Thyroid gland (tissue), 4 donors: ENCODE measurements at places on chromosomes 7 and 10. TPM values are rescaled to one million over a fixed set of nuclear protein-coding genes. Genes with fewer than 3 reads are reported as not detected.
A peak's percentile ranks its signal among the peaks of the same experiment; 100 is the strongest.

The ST8SIA6 gene
- 1.7 TPM for total RNA-seq

- no peaks in the 10 kb centered on the region for H3K36me3 ChIP-seq
- H3K4me3 ChIP-seq, result no peak overlapping the region
- DNase-seq, result no peak
- H3K27ac ChIP-seq, result no peak overlapping the region
- H3K27me3 ChIP-seq, result no peaks in the 10 kb centered on the region
Measured at GRCh38 chr7:48285373-48285772, 114.1 kb downstream of the ABCA13 start.

DNA sequence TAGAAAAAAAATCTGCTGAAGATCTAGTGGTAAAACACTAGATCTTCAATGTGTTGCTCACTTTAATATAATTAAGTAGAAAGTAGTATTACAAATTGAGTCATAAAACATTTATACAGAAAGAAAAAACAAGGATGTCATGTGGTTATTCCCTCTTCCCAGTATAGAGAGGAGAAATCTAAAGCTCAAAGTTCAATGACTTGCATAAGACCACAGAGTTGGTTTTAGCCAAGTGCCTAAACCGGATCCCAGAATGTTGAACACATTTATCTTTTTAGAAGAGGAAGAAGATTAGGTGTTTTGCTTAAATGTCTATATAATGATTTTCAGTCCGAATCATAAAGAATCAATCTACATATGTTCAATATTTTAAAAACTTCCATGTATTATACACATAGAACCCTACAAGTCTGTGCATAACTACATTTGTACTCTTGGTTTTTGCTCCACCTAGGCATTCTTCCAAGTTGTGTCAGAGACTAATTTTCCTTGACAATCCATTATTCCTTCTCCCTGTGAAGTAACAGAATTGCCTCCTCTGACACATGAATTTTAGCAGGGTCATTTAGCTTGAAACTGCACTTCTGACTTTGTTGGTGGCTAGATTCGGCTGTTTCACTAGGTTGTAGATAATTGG, 389.2 kb downstream of the MAGI2 start:
- H3K4me1 ChIP-seq, result no peaks in the 10 kb centered on the region
- H3K36me3 ChIP-seq, result no peaks in the 10 kb centered on the region
- H3K27me3 ChIP-seq, result no peaks in the 10 kb centered on the region
- DNase-seq, result no peak
- no peak overlapping the region for H3K4me3 ChIP-seq

GRCh38 chr7:17682586-17682985, 257.7 kb downstream of the SNX13 start:
- H3K4me3 ChIP-seq, result no peak overlapping the region
- no peak for DNase-seq
- no peaks in the 10 kb centered on the region for H3K4me1 ChIP-seq
- no peaks in the 10 kb centered on the region for H3K36me3 ChIP-seq
- no peaks in the 10 kb centered on the region for H3K27me3 ChIP-seq

DNA sequence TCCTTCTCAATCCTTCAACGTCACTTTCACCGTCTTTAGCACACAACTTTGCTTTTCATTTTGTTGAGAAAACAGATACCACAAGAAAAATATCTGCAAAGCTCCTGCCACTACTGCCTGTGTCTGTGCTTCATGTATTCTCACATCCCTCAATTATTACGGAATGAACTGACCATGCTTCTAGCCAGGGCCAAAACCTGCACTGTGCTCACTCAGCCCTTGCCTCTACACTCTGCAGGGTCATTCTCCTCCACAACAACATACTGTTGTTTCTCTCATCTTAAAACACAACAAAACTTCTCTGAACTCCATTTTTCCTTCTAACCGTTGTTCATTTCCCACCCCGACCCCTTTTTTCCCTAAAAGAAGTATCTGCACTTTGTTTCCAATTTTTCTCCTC, 29.5 kb downstream of the BMPR1A start:
- no peak overlapping the region for H3K4me3 ChIP-seq
- peaks cover 44% of the 10 kb centered on the region for H3K4me1 ChIP-seq
- H3K27me3 ChIP-seq, result no peaks in the 10 kb centered on the region
- H3K27ac ChIP-seq, result peak overlapping the region; percentile 85
- DNase-seq, result peak; percentile 26
- H3K36me3 ChIP-seq, result no peaks in the 10 kb centered on the region

DNA sequence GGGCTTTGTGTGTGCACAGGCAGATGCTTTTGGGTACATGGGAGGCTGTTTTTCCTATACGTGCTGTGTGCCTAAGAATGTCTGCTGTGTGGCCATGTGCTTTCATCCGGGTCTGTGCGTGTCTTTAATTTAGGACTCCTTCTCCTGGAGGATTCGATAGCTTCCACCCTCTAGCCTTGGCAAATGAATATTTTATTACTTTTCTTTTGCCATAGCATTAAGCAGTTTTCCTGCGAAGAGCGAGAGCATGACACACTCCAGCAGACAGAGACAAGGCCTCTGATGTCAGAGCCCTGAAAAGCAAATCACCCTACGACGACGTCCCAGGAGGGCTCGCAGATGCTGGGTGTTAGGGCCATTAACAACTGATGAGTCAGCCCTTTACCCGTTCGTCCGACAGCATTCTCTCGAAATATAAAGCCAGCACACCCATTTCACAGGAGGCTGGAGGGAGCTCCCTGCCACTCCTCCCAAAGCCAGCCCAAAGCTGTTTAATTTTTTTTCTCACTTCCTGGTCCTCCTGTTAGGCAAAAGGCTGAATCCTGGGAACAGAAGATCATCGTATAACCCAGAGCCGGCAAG, 311.3 kb upstream of the ZMIZ1 start:
- H3K4me1 ChIP-seq, result peaks cover 21% of the 10 kb centered on the region
- no peak for DNase-seq
- no peak overlapping the region for H3K27ac ChIP-seq
- H3K36me3 ChIP-seq, result no peaks in the 10 kb centered on the region
- H3K4me3 ChIP-seq, result no peak overlapping the region
- H3K27me3 ChIP-seq, result no peaks in the 10 kb centered on the region

- no peaks in the 10 kb centered on the region for H3K36me3 ChIP-seq
- H3K4me3 ChIP-seq, result no peak overlapping the region
- no peaks in the 10 kb centered on the region for H3K4me1 ChIP-seq
- H3K27ac ChIP-seq, result no peak overlapping the region
Measured at GRCh38 chr10:111872591-111872990, 311.0 kb downstream of the GPAM start.

GRCh38 chr7:265192-265997, 24.6 kb upstream of the FOXL3 start:
- peaks cover 6% of the 10 kb centered on the region for H3K36me3 ChIP-seq
- DNase-seq, result no peak
- no peaks in the 10 kb centered on the region for H3K4me1 ChIP-seq
- no peak overlapping the region for H3K27ac ChIP-seq
- no peaks in the 10 kb centered on the region for H3K27me3 ChIP-seq
- H3K4me3 ChIP-seq, result no peak overlapping the region

GRCh38 chr10:11147722-11148121, 130.1 kb downstream of the CELF2 start:
- no peaks in the 10 kb centered on the region for H3K36me3 ChIP-seq
- H3K4me3 ChIP-seq, result no peak overlapping the region
- H3K27ac ChIP-seq, result no peak overlapping the region
- H3K27me3 ChIP-seq, result no peaks in the 10 kb centered on the region
- peaks cover 26% of the 10 kb centered on the region for H3K4me1 ChIP-seq
- peak; percentile 41 for DNase-seq

- H3K27me3 ChIP-seq, result no peaks in the 10 kb centered on the region
- no peak overlapping the region for H3K4me3 ChIP-seq
- H3K27ac ChIP-seq, result no peak overlapping the region
Measured at GRCh38 chr10:106957823-106958588, 206.5 kb downstream of the SORCS1 start.

- H3K4me1 ChIP-seq, result no peaks in the 10 kb centered on the region
- no peak for DNase-seq
- no peaks in the 10 kb centered on the region for H3K27me3 ChIP-seq
- no peak overlapping the region for H3K4me3 ChIP-seq
- H3K27ac ChIP-seq, result no peak overlapping the region
- no peaks in the 10 kb centered on the region for H3K36me3 ChIP-seq
Measured at GRCh38 chr7:84497873-84498272, 303.3 kb upstream of the SEMA3A start.

DNA sequence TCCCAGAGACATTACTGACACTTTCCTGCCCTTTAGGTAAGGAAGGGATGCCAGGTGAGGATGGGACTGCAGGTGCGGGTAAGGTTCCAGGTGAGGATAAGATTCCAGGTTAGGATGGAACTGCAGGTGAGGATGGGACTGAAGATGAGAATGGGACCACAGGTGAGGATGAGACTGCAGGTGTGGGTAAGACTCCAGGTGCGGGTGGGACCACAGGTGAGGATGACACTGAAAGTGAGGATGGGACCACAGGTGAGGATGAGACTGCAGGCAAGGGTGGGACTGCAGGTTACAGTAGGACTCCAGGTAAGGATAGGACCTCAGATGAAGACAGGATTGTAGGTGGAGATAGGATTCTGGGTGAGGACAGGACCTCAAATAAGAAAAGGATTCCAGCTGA, 322.3 kb downstream of the WDR37 start:
- no peak overlapping the region for H3K4me3 ChIP-seq
- no peaks in the 10 kb centered on the region for H3K36me3 ChIP-seq
- H3K27ac ChIP-seq, result no peak overlapping the region
- H3K4me1 ChIP-seq, result no peaks in the 10 kb centered on the region
- no peaks in the 10 kb centered on the region for H3K27me3 ChIP-seq
